ENCODE measurements at places on chromosomes 5 and 9. TPM values are rescaled to one million over a fixed set of nuclear protein-coding genes. Genes with fewer than 3 reads are reported as not detected.

- DNase-seq = no peak
Measured at GRCh38 chr5:15585841-15586591, 86.0 kb downstream of the FBXL7 start.

GRCh38 chr5:96994493-96994892 lies 58.6 kb downstream of the LNPEP start:
- DNase-seq = no peak

DNA sequence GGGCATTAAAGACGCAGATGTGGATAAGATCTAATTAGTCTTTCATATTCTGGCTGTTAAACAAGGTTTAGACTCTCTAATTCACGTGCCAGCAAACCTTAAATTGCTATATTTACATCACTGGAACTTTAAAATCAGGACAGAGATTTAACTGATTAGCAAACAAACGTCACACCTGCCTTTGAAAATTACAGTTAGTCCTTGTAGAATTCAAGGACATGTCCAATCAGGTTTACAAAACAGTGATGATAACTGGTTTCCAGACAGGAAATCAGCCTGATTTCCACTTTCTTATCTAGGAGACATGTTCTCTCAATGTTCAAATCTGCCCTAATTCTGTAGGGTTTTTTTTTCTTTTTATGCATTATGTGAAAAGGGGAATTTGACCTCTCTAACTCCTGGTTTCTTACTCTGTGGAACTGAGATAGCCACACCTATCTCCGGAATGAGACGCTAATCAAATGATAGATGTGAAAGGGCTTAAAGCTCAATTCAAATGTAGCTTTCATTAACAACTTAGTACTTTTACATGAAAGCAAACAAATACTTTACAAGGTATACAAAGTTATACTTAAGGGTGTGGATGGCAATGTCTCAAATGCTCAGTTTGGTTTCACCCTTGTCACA lies 26.5 kb downstream of the SPINK5 start:
- no peak for DNase-seq

GRCh38 chr5:32827981-32828380 lies 116.9 kb downstream of the NPR3 start:
- no peak for DNase-seq

DNA sequence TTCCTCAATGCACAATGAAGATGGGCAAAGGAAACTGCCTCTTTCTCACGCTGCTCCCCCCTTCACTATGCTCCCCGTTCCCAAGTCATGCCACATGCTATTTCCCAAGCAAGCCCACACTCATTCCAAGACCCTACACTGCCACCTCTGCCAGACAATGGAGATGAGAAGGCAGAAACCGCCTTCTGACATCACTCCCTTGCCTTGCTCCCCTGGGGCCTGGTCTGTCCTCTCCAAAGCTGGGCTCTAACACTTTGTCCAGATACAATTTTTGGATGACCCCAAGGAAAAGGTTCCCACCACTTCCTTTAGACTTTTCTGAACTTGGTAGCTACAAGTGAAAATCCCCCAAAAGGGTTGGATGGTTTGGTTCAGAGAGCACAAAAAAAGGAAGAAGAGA lies 7.2 kb upstream of the ADRA1B start:
- no peak for DNase-seq

DNA sequence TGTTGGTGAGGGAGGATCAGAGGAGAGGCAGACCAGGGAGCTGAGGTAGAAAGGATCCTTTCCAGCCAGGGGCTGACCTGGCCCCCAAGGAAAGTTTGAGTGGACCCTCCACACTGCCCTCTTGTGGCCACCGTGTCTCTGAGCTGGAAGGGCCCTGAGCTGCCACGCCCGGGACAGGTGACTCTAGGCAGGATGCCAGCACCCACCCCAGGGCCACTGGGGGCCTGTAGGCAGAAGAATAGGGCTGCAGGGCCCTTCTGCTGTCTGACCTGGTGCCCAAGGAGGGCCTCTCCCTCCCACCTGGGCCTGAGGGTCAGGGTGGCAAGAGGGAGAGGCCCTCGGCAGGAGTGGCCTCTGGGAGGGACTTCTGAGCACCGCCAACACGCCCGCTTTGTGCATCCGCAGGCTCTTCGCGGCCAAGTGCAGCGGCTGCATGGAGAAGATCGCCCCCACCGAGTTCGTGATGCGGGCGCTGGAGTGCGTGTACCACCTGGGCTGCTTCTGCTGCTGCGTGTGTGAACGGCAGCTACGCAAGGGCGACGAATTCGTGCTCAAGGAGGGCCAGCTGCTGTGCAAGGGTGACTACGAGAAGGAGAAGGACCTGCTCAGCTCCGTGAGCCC lies 76.8 kb downstream of the LMX1B start:
- peak; percentile 51 for DNase-seq

DNA sequence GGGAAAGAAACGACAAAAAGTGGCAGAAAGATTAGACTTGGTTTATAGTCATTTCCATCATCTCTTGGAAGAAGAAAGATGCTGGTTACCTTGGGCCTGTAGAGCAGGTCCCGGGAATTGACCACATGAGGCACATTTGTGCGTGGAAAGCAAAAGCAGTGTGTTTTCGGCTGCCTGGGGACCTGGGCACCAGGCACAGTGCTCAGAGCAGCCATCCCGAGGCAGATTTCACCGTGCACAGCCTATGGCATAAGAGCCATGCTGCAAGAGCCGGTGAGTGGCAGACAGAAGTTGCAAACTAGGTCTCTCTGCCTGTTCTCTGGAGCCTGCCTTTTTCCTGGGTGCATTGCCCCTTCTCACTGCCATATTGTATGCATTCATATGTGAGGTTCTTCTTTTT lies 77.0 kb downstream of the ICE1 start:
- DNase-seq = no peak

DNA sequence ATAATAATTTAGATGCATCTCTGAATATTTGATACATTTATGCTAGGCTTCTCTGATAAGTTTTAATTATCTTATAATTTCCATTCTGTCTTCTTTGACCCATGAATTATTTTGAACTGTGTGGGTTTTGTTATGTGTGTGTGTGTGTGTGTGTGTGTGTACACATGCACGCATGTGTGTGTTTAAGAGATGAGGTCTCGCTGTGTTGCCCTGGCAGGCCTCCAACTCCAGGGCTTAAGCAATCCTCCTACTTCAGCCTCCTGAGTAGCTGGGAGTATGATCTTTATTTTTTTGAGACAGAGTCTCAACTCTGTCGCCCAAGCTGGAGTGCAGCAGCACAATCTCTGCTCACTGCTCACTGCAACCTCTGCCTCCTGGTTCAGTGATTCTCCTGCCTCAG lies 75.4 kb downstream of the NDUFAF2 start:
- no peak for DNase-seq

GRCh38 chr9:81595887-81596543 lies 93.3 kb downstream of the TLE1 start:
- DNase-seq = no peak

DNA sequence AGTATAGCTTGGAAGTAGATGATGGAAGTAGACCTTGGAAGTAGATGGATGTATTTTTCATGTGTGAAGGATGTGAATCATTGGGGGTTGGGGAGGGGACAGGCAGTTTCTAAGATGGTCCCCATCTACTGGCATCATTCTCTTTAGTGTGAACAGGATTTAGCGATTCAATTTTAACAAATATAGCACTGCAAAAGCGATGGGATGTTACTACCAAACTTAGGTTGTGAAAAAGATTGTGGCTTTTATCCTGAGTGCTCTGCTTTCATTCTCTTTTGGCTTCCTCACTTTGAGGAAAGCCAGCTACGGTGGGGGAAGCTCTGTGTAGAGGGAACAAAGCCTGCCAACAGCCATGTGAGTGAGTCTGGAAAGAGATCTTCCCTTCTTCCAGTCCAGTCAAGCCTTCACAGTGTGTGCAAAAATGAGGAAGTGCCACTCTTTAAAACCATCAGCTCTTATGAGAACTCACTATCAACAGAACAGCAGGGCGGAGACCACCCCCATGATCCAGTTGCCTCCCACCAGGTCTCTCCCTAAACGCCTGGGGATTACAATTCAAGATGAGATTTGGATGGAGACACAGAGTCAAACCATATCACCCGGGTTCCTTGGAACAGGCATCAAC lies 441.4 kb downstream of the SH3GL2 start:
- no peak for DNase-seq

- no peak for DNase-seq
Measured at GRCh38 chr9:69391946-69392345, 66.9 kb downstream of the ENTREP1 start.

DNA sequence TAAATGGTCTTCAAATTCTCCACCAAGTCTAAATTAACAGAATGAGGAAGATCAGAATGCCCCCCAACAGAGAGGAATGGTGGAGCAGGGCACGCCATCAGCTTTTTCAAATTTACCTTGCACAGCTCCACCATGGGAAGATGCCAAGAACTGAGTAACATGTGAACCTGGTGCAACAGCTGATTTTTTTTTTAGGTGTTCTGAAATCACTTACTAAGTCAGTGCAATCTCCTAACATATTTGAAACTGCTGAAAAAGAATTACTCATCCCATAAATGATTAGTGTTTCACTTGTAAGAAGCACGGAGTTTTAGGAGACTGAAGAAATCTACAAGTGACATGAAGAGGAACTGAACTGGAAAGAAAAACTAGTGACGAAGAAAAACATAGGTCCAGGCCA lies 5.1 kb downstream of the TMEM245 start:
- DNase-seq = no peak

DNA sequence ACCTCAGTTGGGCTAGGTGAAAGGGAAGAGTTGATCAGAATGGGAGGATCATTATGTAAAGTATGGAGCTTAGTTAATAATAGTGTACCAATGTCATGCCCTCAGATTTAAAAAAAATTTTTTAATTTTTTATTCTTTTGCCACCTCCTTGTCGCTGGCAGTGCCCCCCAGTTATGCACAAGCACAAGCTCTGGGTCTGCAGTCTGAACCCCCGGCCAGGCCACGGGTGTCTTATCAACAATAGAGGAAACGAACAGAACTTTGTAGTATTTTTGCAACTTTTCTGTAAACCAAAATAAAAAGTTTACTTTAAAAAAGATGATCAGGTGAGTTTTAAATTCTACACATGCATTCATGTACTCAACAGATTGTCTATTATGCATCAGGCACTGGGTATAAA lies 1.4 kb upstream of the GM2A start:
- no peak for DNase-seq

DNA sequence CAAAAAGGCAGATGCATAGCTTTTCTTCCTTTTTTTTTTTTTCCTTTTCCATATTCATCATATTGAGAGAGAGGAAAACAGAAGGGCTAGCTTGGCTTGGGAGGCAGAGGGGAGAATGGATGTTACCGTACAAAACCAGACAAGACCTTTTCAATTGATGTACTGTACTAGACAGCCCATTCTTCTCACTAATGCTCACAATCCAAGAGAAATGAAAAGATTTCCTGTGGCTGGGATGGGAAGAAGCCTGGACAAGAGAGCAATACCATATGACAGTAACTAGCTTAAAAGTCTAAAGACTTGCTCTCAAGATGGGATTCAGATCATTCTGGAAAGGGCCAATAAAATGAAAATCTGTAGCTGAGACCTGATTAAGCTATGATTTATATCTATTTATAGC lies 3.4 kb downstream of the CEMIP2 start:
- no peak for DNase-seq

- no peak for DNase-seq
Measured at GRCh38 chr9:108392877-108393276, 462.9 kb downstream of the ACTL7B start.

DNA sequence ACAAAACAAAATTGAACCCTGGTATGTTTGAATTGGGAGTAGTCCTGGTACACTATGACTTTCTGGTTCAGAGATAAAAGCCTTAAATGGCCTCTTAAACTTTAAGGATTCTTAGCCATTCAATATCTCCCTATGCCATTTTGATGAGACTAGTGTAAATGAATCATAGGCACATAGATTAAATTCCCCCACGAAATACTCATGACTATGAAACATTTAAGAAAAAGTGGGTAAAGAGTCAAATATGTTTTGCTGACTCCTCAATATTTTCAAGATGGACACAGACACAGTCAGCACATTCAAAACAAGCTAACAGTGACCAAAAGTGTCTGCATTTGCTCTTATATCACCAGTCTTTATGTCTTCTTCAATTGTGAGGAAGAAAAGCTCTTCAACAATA lies 278.3 kb downstream of the PDE4D start:
- no peak for DNase-seq

- DNase-seq = no peak
Measured at GRCh38 chr9:97565262-97565661, 63.8 kb downstream of the TMOD1 start.

GRCh38 chr5:8943301-8943700 lies 602.6 kb downstream of the SEMA5A start:
- DNase-seq = no peak

- peak; percentile 89 for DNase-seq
Measured at GRCh38 chr9:93827545-93828330, 127.4 kb downstream of the BARX1 start.

GRCh38 chr9:136518623-136519022 lies 27.2 kb downstream of the NOTCH1 start:
- DNase-seq = no peak

The SPINK4 gene
- polyA plus RNA-seq = not detected

The PHF24 gene
- not detected for polyA plus RNA-seq

The RASEF gene
- polyA plus RNA-seq = 5.1 TPM

The ENTPD2 gene
- 1.2 TPM for polyA plus RNA-seq

The EGFLAM gene
- polyA plus RNA-seq = not detected

The FAXDC2 gene
- 0.33 TPM for polyA plus RNA-seq

The COL27A1 gene
- 20.7 TPM for polyA plus RNA-seq

The CDC20B gene
- not detected for polyA plus RNA-seq
